ENCODE measurements at places on chromosomes 7 and 10.

DNA sequence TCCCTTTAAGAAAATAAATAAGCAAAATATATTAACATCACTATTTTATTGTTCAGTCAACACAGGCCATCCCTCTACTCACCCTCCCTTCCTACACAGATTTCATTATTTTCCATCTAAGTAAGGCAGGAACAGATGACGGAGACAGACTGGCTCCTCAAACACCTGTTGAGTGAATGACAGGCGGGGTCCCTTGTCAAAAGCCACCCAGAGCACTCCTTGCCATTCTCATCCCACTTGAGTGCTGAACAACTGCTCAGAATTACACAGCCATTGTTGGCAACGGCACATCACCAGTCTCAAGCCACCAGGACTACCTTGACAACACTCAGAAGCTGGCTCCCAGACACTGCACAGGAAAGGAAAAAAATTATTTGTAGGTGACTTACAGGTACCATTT, 3.3 kb downstream of the GRB10 start:
- DNase-seq: no peak

GRCh38 chr7:1800902-1801301, 130.8 kb downstream of the ELFN1 start:
- no peak for DNase-seq

DNA sequence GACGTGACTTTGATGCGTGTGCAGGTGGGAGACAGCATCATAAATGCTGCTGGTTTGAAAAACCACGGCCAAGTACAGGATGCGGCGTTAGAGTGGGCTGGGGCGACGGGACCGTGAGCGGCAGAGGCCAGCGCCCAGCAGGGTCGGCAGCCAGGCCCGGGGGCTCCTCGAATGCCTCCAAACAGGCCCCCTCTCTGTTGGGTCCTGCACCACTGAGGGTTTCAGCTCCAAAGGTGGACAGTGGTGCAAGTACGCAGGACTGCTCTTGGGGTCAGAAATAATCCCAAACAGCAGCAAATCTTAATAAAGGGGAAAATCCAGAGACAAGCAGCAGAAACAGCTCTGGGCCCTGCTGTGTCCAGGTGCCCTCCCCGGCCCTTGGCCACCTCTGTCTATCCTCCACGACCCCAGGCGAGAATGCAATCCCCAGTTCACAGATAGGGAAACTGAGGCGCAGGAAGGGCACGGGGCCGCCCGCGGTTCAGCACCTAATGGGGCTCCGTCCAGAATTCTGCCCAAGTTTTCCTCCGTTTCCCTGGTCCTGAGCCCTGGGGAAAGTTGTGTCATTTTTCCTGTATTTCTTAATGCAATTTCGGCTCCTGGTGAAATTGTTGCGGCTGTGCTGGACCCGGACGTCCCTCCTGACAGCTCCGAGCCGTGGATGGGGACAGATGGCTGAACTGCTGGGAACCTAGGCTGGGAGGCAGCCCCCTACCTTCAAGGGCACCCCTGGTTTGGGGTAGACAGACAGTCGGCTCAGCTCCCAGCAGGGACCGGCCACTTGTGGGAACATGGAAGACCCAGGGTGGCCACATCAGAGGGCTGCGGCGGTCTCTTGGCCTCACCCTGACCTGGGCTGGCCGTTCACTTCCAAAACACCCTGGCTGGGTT, 97.4 kb downstream of the FOXL3 start:
- no peak for DNase-seq

- DNase-seq: no peak
These were observed 121.6 kb upstream of the WDR11 start for GRCh38 chr10:120729547-120729946.

DNA sequence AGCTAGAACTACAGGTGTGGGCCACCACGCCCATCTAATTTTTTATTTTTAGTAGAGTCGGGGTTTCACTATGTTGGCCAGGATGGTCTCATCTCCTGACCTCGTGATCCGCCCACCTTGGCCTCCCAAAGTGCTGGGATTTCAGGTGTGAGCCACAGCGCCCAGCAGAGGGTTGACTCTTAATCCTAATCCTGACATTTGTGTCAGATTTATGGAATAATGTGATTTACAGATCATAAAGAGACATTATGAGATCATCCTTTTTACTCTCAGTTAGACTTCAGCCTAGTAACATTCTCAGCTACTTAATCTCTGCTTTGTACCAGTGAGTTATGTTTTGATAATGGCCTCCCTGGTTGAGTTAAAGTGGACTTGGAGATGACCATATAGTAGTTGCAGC, 2.2 kb downstream of the BTRC start:
- no peak for DNase-seq

DNA sequence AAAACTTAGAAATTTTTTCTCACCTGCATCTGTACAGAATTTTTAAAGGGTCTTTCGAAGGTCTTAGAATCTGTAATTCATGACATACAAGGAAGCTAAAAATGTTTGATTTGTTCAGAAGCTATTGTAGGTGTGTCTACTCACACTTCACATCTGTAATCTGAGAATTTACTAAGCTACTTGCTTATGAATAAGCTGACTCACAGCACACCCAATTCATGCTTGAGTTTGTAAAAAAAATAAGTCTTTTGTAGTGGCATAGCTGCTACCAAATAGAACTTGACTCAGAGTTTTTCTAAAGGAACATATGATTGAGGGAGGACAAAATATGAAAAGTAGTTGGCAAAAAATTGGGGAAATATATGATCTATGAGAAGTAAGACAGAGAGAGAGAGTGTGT, 12.7 kb upstream of the AGR2 start:
- no peak for DNase-seq

GRCh38 chr10:27759483-27760272, 14.1 kb upstream of the MKX start:
- DNase-seq: no peak

GRCh38 chr7:101973130-101973529, 155.7 kb downstream of the CUX1 start:
- DNase-seq: no peak

- DNase-seq: no peak
These were observed 265.2 kb downstream of the PHTF2 start for GRCh38 chr7:78063758-78064157.

GRCh38 chr7:41098402-41098801, 604.5 kb downstream of the INHBA start:
- DNase-seq: no peak

DNA sequence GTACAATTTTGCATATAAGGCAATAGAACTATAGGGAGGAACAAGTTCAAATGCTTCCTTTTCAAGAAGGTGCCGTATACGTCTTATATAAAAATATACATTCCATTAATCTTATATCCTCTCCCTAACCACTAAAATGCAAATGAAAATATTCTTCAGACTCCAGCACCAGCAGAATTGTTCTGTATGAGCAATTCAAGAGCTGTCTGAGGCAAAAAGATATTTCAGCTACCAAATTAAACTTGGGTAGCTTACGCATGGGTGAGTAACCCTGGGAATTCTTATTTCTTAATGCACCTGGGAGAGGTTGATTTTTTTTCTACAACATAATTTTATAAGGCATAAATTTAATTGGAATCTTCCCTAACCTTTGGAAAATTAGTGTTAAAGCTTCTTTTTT, 42.2 kb upstream of the GSDME start:
- DNase-seq: no peak

DNA sequence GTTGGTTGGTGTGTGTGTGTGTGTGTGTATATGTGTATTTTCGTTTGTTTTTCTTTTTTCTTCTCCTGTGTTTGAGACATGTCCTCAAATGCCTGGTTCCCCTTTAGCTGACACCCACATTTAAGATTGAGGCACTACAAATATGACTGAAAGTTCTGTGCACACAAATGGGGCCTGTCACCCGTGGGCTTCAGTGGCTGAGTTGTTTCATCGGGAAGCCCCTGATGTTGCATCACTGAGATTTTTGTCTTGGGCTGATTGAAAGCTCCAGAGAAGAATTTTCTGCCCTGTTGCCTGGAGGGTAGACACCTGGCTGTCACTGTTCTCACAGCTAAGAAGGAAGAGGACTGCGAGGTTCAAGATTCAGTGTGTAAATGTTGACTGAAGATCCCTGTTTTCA, 283.8 kb upstream of the C7orf33 start:
- peak; percentile 18 for DNase-seq
